ENCODE measurements at places on chromosomes 3 and 15. TPM values are rescaled to one million over a fixed set of nuclear protein-coding genes. Genes with fewer than 3 reads are reported as not detected.

Gene UCN2
- 4.5 TPM for total RNA-seq

DNA sequence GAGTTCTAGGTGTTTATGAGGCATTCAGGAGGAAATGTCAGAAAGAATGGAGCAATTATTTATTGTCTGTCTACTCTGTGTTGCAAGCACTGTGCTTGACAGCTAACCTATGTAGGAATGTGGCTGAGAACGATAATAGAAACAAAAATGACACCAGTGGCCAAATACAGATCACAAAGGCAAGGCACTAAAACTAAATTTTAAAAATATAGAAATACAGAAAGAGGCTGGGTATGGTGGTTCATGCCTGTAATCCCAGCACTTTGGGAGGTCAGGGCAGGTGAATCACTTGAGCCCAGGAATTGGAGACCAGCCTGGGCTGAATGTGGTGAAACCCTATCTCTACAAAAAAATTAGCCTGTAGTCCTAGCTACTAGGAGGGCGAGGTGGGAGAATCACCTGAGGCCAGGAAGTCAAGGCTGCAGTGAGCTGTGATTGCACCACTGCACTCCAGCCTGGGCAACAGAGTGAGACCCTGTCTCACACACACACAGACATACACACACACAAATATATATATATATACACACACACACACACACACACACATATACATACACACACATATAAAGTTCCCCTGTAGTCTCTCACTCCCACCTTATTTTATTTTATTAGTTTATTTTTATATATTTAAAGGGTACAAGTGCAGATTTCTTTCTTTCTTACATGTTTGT, 6.0 kb downstream of the PRKCI start:
- peak overlapping the region; percentile 3 for H3K4me3 ChIP-seq
- peak overlapping the region; percentile 16 for H3K27ac ChIP-seq
- H3K36me3 ChIP-seq, result peaks cover 9% of the 10 kb centered on the region

DNA sequence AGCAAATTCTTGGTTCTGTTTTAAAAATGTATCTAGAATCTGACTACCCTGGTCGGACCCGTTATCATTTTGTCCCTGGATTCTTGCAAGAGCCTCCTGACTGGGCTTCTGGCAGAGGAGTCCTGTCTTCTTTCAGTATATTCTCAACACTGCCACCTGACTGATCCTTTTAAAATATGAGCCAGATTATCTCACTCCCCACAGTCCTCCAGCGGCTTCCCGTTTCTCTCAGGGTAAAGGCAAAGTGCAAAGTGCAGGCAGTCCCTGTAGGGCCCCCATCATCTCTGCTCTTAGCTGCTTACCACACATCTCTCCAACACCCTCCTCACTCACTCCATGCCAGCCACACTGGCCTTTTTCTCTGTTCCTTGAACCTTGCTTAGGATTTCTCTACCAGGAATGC, 28.4 kb downstream of the CRTC3 start:
- H3K27ac ChIP-seq, result peak overlapping the region; percentile 95
- H3K4me1 ChIP-seq, result peaks cover 82% of the 10 kb centered on the region
- H3K27me3 ChIP-seq, result peaks cover 5% of the 10 kb centered on the region
- no peak for DNase-seq
- peaks cover 12% of the 10 kb centered on the region for H3K36me3 ChIP-seq
- H3K4me3 ChIP-seq, result peak overlapping the region; percentile 65

GRCh38 chr3:15602146-15602536, 596 bp downstream of the BTD start:
- H3K4me1 ChIP-seq, result peaks cover 38% of the 10 kb centered on the region
- peak overlapping the region; percentile 93 for H3K27ac ChIP-seq
- H3K4me3 ChIP-seq, result peak overlapping the region; percentile 99
- peaks cover 4% of the 10 kb centered on the region for H3K27me3 ChIP-seq
- no peak for DNase-seq
- peaks cover 17% of the 10 kb centered on the region for H3K36me3 ChIP-seq

Gene GP5
- total RNA-seq, result 0.05 TPM

GRCh38 chr3:23987356-23987755, 42.3 kb downstream of the NR1D2 start:
- DNase-seq, result no peak
- no peak overlapping the region for H3K27ac ChIP-seq
- no peaks in the 10 kb centered on the region for H3K36me3 ChIP-seq
- peaks cover 7% of the 10 kb centered on the region for H3K4me1 ChIP-seq

DNA sequence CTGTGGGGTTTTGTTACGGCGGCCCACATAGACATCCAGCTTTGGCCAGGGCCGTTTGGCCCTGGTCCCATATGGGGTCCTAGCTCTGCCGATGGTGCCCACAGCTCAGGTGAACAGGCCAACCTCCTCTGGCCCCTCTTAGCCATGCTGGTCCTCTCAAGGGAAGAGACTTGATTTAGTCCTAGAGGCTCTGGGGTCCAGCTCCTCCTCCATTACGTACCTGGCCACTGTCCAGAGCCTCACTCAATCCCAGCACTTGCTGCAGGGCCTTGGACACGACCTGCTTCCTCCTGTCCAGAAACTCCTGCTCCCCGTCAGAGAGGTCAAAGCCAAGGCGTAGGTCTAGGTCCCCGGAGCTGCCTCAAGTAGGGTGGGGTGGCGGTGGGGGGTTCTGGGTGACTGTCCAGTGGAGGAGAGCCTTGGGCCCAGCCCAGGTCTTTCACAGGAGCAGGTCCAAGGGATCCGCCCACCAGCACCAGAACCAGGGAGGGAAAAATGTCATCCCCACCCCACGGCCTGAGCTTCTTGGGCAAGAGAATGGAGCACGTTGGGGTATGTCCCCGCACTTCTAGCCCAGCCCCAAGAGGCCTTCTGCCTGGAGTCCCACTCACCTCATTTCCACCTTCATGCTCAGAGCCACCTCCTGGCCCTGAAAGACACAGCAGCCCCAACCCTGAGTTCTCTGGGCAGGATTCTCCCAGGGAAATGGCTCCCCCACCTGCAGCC, 6.8 kb downstream of the PLA2G4F start:
- no peak overlapping the region for H3K27ac ChIP-seq
- DNase-seq, result no peak
- H3K36me3 ChIP-seq, result no peaks in the 10 kb centered on the region
- H3K4me3 ChIP-seq, result no peak overlapping the region
- H3K4me1 ChIP-seq, result no peaks in the 10 kb centered on the region
- H3K27me3 ChIP-seq, result peaks cover 39% of the 10 kb centered on the region

Gene TICRR
- total RNA-seq, result 4.4 TPM

Gene KCNH8
- not detected for total RNA-seq

DNA sequence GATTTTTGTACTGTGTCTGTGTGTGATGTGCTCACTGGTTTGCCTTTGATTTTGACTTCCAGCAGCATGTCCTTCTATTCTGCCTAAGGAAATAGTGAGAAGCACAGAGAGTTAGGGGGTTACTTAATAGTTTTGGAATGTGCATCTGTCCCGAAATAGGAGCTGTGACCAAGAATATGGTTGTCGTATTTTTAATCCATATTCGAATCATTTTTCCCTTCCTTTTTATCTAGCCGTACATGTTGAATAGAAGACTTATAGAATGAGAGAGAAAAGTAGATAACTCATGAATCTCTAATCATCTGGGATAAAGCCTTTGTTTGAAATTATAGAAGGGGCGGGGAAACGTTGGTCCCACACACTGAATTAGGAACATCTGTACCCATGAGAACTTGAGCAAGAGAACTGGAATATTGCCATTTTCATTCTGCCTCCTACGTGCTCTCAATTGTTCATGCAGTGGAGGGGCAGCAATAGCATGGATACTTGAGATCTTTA, 23.6 kb downstream of the CRTC3 start:
- H3K4me1 ChIP-seq, result peaks cover 69% of the 10 kb centered on the region
- peak; percentile 65 for DNase-seq
- H3K27me3 ChIP-seq, result peaks cover 3% of the 10 kb centered on the region
- peaks cover 15% of the 10 kb centered on the region for H3K36me3 ChIP-seq
- H3K4me3 ChIP-seq, result peak overlapping the region; percentile 70

GRCh38 chr3:119542168-119542767, 17.1 kb downstream of the CD80 start:
- H3K36me3 ChIP-seq, result no peaks in the 10 kb centered on the region
- H3K4me3 ChIP-seq, result no peak overlapping the region
- H3K27ac ChIP-seq, result no peak overlapping the region
- no peaks in the 10 kb centered on the region for H3K4me1 ChIP-seq

Gene EFHB
- total RNA-seq, result 0.91 TPM

DNA sequence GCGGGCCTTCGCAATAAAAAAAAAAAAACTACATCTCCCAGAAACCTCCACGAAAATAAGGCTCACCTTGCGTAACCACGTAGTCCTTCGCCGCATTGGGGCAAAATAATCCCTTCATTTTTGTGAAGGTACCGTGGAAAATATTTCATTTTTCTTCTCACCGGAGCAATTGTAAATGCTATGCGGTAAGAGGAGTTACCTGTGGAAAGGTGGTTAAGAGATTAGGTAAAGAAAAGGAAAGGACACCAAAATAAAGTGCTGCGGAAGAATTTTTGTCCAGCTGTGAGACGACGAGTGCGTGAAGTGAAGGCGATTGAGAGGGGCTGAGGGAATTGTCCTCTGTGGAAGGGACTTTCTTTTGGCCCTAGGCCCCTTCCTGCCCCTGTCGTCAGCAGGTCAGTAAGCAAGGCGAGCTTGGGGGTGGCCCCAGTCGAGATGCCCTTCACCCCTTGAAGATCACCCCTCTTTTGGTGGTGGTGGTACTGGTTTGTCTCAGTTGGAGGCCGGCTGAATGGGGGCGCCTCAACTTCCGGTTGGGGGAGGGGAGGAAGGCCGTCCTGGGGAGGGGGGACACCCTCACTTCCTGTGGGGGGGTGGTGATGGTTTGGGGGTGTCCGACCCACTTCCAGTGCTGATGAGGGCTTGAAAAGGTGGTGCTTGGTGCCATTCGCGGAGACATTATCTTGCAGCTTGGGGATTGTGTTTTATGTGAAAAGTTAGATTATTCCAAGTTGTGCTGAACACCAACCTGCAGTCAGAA, at the start of gene HMG20A:
HMG20A (plus strand) TSS at position 279 of the 760 bp plus-strand sequence. CDS start 37,520 bp downstream, outside the sequence.
- peaks cover 36% of the 10 kb centered on the region for H3K4me1 ChIP-seq
- no peaks in the 10 kb centered on the region for H3K27me3 ChIP-seq
- H3K4me3 ChIP-seq, result peak within 1 kb of the TSS; percentile 96

GRCh38 chr3:52788890-52789745, 5.5 kb upstream of the ITIH3 start:
- H3K36me3 ChIP-seq, result no peaks in the 10 kb centered on the region
- peaks cover 30% of the 10 kb centered on the region for H3K27me3 ChIP-seq
- H3K4me1 ChIP-seq, result peaks cover 5% of the 10 kb centered on the region
- H3K4me3 ChIP-seq, result no peak overlapping the region
- H3K27ac ChIP-seq, result no peak overlapping the region
- no peak for DNase-seq

GRCh38 chr15:43168192-43169107, 16.8 kb upstream of the CCNDBP1 start:
- peaks cover 30% of the 10 kb centered on the region for H3K4me1 ChIP-seq
- DNase-seq, result peak; percentile 46
- peak overlapping the region; percentile 47 for H3K27ac ChIP-seq
- H3K36me3 ChIP-seq, result peaks cover 25% of the 10 kb centered on the region
- H3K4me3 ChIP-seq, result no peak overlapping the region
- H3K27me3 ChIP-seq, result no peaks in the 10 kb centered on the region

DNA sequence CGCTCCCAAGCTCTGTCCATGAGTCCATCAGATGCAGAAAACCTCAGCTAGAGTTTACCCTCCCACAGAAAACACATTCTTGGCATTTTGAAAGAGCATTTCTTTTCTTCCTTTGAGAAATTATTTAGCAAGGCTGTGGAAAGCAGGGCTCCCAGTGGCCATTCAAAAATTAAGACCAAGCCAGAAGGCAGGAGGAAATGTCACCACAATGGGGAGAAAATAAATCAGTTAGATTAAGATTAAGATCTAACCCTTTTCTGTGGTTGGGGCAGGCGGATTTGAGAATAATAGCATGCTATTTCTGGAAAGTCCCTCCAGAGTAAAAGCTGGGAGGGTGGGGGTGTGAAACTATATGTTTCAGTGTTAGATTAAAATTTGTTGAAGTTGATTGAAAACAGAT, 20.2 kb downstream of the LRIG1 start:
- peaks cover 16% of the 10 kb centered on the region for H3K4me1 ChIP-seq
- no peak overlapping the region for H3K4me3 ChIP-seq
- no peaks in the 10 kb centered on the region for H3K36me3 ChIP-seq
- no peak overlapping the region for H3K27ac ChIP-seq
- H3K27me3 ChIP-seq, result peaks cover 7% of the 10 kb centered on the region
- DNase-seq, result no peak

Gene ZMYND10
- 0.27 TPM for total RNA-seq

Gene STX19
- total RNA-seq, result not detected

DNA sequence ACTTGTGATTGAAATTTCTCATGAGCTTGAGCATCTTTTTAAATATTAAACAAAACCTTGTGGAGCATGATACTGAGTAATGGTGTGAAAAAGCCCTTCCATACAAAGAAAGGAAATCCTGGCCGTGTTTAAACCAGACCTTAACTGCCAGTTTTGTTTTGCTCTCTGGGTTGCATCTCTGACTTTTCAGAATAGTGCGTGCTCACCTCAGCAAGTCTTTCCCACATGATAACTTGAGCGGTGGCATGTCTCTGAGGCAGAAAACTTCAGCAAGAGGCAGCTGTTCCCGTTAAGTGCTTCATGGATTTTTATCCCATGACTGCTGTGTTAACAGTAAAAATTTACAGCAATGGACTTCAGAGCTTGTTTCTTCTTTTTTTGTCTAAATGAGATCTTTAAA, 393.3 kb downstream of the FEZF2 start:
- H3K4me1 ChIP-seq, result peaks cover 47% of the 10 kb centered on the region
- peak; percentile 24 for DNase-seq
- H3K36me3 ChIP-seq, result no peaks in the 10 kb centered on the region
- H3K27me3 ChIP-seq, result no peaks in the 10 kb centered on the region
- peak overlapping the region; percentile 67 for H3K27ac ChIP-seq

DNA sequence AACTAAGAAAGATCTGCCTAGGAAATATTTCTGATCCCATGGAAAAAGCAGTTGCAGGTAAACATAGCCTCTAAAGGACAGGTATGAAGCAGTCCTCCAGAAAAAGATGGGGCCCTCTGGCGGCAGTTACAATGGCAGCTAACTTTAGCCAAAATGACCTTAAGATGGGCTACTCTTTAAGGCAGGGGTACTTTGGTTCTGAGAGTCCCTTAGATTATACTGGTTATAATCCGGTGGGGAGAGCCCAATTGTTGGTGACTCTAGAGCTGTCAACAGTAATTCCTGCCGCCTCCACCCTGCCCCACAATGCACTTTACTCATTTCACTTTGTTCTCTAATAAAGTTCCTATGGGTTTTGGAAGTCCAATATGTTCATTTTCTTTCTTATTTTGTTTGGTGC, 412.8 kb upstream of the WNT5A start:
- H3K27ac ChIP-seq, result no peak overlapping the region
- no peaks in the 10 kb centered on the region for H3K4me1 ChIP-seq
- no peaks in the 10 kb centered on the region for H3K27me3 ChIP-seq

Gene DUT
- 115 TPM for total RNA-seq

Gene PRR20G
- total RNA-seq, result not detected

Gene MGA
- 13.5 TPM for total RNA-seq

All from HFFc6 (cell line).